ENCODE measurements at places on chromosomes 13 and 19.

- peak; percentile 84 for DNase-seq
These were observed 9.0 kb upstream of the MEIS3 start for GRCh38 chr19:47428177-47428894.

DNA sequence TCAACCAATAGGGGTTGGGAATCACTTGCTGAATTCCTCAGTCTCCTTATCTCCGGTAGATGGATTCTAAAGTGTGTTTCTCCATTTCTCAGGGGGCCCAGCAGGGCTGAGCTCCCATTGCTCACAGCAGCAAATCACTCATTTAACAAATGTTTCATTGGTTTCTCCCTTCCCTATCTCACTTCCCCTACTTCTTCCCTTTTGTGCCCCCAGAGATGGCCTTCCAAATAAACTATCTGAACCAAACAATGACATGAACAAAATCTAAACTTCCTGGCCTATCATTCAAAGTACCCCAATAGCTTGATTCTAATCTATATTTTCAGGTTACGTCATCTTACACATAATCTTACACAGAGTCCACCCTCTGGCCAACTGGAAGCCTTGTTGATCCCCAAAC is 60.4 kb downstream of the DLEU7 start:
- DNase-seq: no peak

- DNase-seq: no peak
These were observed 46.9 kb upstream of the UBE2L5 start for GRCh38 chr13:30375265-30375835.

DNA sequence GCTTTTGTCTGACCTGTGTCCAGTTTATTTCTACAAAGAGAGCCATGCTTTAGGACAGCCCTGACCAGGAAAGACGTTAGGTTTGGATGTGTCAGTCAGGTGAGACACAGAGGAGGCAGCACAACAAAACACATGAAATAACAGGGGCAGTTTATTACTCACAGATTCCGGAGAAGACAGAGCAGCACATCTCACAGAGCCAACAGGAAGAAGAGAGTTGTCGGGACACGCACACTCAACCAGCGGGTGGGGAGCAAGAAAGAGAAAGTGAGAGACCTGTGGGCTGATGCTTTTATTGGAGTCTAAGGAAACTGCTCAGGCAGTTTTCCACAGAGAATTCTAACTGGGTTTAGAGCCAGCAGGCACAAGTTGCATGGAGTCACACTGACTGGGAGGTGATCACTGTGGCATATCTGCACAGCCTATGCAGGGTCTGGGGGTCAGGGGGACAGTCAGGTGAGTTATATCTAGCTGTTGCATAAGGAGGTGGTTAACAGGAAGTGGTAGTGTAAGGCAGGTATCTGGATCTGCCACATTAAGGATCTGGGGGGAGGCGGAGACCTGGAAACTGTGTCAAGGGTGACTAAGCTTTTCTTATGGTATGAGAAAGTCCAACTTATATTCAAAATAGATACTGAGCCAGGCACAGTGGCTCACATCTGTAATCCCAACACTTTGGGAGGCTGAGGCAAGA is 24.1 kb upstream of the CEACAM20 start:
- DNase-seq: no peak

DNA sequence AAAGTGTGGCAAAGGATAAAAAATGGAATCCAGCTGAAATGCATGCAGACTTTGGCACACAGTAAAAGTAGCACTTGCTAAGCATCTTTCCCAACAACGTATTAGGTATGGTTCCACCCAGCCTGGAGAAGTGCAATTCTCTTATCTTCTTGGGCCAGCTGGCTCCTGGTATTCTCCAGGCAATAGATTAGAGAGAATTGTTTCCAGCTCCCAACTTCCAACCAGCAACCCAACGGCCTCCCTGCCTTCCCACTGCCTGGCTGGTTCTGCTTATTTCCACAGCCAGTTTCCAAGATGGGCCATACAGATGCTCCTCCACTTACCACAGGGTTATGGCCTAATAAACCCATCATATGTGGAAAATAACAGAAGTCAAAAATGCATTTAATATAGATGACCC is 133.4 kb downstream of the OXGR1 start:
- DNase-seq: no peak

- no peak for DNase-seq
These were observed 27.6 kb downstream of the ZNF541 start for GRCh38 chr19:47545061-47545948.

- DNase-seq: no peak
These were observed 466.6 kb downstream of the SLITRK6 start for GRCh38 chr13:85332615-85333014.

- DNase-seq: no peak
These were observed 38.7 kb downstream of the ELF1 start for GRCh38 chr13:40980461-40980860.

- DNase-seq: no peak
These were observed 166.2 kb downstream of the DLEU7 start for GRCh38 chr13:50677258-50677657.

- DNase-seq: no peak
These were observed 8.3 kb downstream of the HMGB1 start for GRCh38 chr13:30457306-30457891.

GRCh38 chr19:41577144-41577830 is 1.3 kb downstream of the CEACAM21 start:
- no peak for DNase-seq

DNA sequence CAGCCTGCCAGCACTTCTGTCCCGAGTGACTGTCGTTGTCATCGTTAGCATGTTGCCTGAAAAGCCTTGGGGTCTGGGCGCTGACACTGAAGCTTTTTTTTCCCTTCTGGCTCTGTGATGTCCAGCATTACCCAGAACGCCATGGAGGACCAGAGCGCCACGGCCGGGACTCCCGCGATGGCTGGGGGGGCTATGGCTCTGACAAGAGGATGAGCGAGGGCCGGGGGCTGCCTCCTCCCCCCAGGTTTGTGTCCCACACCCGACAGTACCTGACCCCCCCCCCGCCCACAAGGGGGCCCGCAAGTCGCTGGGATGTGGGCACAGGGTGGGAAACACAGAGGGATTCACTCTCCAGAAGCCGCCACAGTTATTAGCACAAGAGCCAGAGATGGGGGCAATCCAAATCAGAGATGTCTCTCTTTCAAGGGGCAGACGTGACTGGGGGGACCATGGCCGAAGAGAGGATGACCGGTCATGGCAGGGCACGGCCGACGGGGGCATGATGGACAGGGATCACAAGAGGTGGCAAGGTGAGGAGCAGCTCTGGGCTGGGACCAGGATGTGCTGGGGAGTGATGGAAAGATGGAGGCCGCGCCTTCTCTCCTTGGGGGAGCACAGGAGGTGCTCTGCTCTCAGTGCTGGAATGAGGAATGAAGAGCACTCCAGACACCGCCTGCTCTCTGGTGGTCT is 13.2 kb downstream of the MICOS13 start:
- no peak for DNase-seq

DNA sequence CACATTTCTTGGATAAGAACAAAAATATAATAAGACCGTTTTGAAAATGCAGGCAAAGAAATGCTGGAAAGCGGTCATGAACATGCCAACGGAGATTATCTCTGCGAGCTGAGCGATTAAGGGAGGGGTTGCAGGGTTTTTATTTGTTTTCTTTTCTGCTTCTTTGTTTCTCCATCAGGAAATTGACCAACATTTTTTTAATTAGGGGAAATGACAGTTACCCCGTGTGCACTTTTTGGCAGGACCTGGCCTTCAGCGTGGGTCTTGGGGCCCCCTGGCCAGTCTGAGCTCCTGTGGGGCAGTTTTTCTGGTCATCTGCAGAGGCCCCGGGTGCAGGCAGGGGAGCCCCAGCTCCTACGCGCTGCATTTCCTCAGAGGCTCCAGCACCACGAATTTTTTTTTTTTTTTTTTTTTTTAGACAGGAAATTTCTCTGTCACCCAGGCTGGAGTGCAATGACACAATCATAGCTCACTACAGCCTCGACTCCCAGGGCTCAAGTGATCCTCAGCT is 31.3 kb upstream of the HOMER3 start:
- no peak for DNase-seq

- DNase-seq: no peak
These were observed 3.7 kb downstream of the LIN37 start for GRCh38 chr19:35751839-35752745.

DNA sequence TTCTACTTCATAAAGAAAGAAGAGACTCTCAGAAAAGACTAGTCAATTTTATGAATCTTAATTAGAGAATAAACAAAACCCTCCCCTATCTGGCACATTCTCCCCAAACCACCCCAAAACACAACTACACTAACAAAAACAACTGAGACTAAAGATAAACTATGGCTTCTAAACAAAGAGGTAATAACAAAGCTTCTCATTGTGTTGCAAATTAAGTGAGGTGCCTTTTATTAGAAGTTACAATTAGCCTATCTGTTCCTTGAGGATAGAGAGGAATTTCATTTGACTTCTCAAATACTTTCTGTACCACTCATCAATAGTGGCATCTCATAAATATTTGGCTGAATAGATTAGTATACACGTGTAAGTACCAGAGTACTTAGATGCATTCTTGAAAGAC is 1196.2 kb downstream of the PCDH9 start:
- DNase-seq: no peak

DNA sequence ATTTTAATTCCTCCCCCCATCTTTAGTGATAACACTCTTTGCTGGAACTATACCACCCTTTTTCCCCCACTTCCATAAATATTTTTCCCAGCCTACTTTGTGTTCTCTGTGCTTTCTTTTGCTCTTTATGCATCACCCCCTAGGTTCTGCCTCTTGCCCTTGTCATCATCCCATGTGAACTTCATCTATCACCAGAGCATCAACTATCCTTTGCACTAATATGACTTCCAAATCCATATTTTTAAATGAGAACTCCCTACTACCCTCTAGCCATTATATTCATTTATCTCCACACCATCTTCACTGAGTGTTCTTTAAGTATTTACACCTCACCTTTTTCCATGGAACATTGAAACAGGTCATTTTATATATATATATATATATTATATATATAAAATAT is 452.7 kb downstream of the FOXO1 start:
- DNase-seq: no peak

- no peak for DNase-seq
These were observed 357.2 kb downstream of the SLITRK6 start for GRCh38 chr13:85441975-85442374.

DNA sequence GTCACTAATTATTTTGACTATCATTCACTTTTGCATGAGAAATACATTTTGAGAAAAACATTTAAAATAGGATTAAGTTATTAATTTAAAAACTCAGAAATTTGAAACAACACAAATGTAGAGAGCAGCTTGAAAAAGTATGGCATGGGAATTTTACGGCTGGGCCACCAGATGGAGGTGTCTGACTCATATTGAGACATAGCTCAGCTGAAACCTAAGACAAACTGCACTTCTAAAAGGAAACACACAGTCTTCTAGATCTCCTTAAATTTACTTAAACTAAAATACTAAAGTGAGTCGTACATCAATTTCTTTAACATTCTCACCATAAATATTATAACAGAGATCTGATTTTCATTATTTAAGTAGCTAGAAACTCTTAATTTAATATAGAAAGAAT is 41.9 kb upstream of the POSTN start:
- no peak for DNase-seq

DNA sequence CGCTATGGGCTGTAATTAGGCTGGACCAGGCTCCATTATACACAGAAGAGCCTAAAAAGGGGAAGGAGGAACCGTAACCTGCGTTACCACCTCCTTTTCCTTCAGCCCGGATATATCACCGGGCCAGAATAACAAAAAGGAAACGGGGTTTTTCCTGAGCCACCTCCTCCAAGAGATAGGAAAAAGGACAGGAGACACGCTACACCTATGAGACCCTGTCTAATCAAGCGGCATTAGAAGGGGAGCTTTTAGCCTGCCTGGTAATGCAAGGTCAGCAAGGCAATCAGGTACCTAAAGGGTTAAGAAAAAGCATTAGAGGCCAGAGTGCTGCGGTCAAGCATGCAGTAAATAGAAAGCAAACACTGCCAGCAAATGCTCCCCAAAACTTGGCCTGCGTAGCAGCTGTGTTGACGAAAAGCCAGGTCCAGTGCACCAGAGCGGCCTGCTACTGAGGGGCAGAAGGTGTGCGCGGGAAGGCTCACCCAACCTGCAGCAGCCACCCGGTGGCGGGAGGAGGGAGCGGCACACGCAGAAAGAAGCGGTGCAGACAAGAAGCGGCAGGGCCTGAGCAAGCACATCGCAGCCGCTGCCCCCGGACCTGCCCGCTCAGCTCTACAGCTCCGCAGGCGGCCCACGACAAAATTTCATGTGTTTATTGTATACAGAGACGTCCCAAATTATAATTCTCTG is 1466.1 kb downstream of the UQCRFS1 start:
- no peak for DNase-seq

DNA sequence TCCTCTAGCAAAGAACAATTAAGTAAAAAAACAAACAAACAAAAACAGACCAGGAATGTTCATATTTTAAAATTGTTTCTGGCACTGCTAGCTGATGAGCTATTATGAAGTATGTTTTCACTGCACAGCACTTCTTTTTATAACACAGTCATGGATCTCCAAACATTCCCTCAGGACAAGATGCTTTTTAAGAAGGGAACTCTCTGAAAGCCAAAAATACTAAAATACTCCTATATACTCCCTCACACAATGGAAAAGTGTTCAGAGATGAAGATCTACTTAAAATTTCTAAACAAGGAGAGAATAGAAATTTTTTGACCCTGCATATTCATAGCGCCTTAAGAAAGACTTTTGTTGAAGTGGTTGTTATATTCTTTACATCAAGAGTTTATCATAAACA is 926.8 kb downstream of the DIAPH3 start:
- no peak for DNase-seq

- DNase-seq: no peak
These were observed 159.1 kb upstream of the GPR12 start for GRCh38 chr13:26919732-26920131.

DNA sequence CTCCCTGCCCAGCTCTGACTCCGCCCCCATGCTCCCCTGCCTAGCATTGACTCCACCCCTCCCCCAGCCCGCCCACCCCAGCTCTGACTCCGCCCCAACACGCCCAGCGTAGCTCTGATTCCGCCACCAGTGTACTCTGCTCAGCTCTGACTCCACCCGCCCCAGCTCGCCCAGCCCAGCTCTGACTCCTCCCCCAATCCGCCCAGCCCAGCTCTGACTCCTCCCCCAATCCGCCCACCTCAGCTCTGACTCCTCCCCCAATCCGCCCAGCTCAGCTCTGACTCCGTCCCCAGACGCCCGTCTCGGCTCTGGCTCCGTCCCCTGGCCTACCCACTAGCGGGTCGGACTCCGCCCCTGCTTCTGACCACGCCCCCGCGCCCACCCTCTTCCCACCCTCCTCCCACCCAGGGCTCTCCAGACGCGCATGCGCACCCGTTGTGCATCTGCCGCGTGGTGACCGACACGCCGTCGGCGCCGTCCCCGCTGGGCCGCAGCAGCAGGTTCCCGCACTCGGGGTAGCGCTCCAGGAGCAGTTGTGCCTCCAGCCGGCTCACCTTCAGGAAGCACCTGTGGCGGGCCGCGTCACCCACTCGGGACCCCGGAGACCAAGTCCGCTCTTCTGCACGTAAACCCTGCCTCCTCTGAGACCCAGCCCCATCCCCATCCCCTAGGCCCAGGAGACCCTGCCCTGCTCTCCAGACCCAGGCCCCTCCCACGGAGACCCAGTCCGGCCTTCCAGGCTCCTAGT is 10.2 kb downstream of the STAP2 start:
- peak; percentile 89 for DNase-seq

All from stimulated activated CD4-positive, alpha-beta T cell treated with anti-CD3 and anti-CD28 coated beads, Interleukin-12 subunit alpha, Interleukin-12 subunit beta, amount 100 ng/mL, for 48 hours (primary cell).